Right hindlimb (tissue), 1 donor: ENCODE measurements at places on chromosomes 11 and 22.

- DNase-seq = no peak
Measured at GRCh38 chr11:15336021-15336420, 221.3 kb downstream of the INSC start.

GRCh38 chr11:109789901-109790300, 303.3 kb upstream of the ZC3H12C start:
- DNase-seq = no peak

- no peak for DNase-seq
Measured at GRCh38 chr11:104522650-104523049, 358.7 kb upstream of the PDGFD start.

GRCh38 chr11:76443268-76443980, 1.4 kb upstream of the EMSY start:
- no peak for DNase-seq

GRCh38 chr11:100232006-100232405, 455.1 kb upstream of the ARHGAP42 start:
- no peak for DNase-seq

DNA sequence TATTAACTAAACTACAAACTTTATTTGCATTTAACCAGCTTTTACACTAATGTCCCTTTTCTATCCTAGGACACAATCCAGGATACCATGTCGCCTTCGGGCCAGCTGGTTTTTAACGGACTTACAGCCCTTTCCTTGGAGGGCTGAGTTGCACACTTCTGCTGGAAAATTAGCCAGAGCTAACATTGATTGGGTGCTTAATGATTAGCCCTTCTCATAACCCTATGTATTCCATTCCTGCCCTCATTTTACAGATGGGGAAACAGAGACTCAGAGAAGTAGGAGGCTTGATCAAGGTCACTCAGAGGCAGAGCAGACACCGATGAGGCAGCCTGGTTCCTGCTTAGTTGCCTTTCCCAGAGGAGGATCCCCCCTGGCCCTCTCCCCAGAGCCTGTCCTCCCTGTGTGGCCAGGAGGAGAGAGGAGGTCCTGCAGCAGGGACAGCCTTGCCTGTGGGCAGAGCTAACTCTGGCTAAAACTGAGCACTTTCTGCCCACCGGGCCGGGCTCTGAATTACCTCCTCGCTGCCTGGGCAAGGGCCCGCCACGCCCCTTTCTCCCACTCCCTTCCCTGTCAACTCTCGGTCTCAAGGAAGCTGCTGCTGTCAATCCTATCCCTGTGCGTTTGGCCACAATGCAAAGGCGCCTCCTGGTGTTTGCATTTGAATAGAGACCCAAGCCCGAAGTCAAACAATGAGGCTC, 59.6 kb upstream of the PAX6 start:
- DNase-seq = peak; percentile 60

DNA sequence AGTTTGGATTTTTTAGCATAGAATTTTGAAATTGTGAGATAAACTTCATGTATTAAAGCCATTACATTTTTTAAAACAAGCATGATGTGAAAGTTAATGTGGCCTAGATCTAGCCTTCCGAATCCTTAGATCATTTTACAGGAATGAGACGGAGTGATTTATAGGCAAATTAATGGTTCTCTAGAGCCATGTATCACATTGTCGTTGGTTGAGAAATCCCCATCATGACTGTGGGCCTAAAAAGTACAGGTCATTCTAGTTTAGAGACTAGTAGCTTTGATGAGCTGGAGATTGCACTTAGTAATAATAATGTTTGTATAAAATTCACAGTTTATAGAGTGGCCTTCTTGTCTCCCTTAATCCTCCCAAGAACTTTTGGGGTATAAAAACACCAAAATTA, 7.1 kb downstream of the EWSR1 start:
- DNase-seq = no peak

GRCh38 chr11:34358258-34358727, 483 bp upstream of the ABTB2 start:
- peak; percentile 86 for DNase-seq
